Activated CD4-positive, alpha-beta T cell treated with anti-CD3 and anti-CD28 coated beads for 24 hours (primary cell): ENCODE measurements at places on chromosomes 6 and 20.

DNA sequence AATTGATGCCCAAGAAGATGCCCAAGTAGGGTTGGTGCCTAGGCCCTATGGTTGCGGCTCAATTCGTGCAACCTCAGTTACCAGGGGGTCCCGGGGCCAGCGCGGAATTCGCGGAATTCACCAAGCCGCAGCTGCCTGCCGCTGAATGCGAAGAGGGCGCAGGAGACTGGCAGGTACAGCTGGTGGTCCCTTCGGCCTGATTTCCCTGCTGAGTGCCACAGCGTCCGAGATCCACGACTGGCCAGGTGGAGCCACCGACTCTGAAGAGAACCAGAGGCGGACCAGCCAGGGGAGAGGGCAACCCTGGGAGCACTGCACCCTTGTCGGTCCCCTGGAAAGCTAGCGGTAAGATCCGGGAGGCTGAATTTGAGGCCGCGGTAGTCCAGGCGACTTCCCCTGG, 6.8 kb upstream of the TFAP2D start:
- DNase-seq, result no peak

- no peak for DNase-seq
Measured at GRCh38 chr6:73964241-73964854, 268.3 kb downstream of the CD109 start.

DNA sequence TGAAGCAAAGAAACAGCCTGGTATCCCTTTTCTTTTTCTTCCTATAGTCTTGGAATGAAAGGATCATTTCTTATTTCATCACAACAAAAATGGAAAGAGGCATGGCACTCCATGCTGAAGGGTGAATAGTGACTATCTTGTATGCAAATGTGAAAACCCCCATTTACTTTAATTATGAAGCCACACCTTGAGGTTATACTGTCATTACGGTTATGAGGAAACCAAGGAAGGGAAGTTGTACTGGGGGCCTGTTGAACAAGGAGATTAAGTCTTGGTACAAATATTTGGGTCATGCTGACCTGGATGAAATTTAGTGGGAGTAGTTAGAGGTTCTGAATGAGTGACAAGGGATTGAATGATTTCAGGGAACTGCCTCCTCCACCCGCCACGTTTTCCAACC, 8.7 kb upstream of the STXBP5 start:
- DNase-seq, result no peak

- no peak for DNase-seq
Measured at GRCh38 chr6:74283532-74283931, 587.5 kb downstream of the CD109 start.

DNA sequence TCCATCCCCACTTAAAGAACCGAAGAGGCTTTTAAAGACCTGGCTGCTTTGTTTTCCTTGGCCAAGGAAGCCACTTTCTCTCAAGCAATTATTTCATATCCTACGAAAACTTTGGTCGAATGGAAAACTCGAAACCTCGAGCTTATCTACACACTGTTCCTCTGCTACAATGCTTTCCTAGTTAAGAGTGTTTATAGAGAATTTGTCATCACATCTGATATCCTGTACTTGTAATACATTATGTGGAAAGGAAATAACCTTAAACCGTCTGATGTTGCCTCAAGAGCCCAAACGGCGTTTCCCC, 28.1 kb downstream of the TFAP2B start:
- DNase-seq, result no peak

- no peak for DNase-seq
Measured at GRCh38 chr6:135228486-135228885, 47.4 kb downstream of the MYB start.

DNA sequence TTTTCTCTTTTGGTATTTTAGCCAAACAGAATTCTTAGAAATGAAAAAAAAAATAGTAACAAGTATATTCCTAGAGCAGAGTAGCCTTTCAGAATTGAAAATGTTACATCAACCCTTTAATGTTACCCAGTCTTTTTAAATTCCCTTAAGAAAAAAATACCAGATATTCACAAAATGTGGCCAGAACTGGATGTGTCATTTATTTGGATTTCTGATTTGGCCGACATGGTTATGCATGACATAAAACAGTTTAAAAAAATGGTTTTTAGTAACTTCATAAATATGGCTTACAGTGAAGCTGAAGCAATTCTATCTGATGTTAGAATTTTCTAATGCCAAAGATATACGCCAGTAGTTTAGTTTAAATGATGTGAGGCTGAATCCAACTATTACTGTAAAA, 112.0 kb downstream of the ATXN1 start:
- DNase-seq, result no peak

- DNase-seq, result no peak
Measured at GRCh38 chr20:15843777-15844176, 729.5 kb downstream of the KIF16B start.

GRCh38 chr6:6728169-6728941, 139.8 kb downstream of the LY86 start:
- no peak for DNase-seq

DNA sequence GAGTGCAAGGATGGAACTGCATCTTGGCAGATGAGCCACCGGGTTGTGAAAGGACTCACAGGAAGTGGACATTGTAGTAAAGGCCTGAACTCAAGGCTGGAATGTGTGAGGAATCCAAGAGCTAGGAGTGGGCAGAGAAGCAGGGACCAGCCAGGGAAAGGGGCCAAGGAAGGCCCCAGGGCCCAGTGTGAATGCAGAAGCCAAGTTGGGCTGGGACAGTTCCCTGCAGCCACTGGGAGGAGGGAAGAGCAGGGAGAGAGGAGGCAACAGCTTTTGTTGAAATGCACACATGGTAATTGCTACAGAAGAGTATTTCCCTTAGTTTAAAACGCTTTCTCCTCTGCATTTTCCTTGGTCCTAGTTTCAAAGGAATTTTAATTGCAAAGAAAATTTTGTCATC, 34.6 kb downstream of the CDH22 start:
- DNase-seq, result no peak

GRCh38 chr6:47669684-47670513, 28.5 kb upstream of the ADGRF4 start:
- DNase-seq, result no peak

DNA sequence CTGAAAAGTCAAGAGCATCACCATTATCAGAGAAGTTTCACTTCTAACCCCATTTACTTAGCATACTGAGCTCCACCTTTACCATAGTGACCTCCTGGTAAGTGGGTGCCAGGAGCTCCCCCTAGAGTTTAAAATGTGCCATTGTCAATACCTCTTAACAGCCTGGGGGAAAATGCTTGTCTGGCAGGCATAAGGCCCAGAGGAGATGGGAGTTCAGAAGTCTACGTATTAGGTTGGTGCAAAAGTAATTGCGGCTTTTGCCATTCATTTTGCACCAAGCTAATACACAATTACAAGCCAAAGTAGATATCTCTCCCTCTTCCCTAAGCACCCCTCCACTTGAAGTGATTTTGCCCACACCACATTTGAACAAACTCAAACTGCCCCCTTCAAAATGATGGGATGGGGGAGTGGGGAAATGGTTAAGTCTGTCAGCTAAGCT, 919.0 kb downstream of the KIF16B start:
- DNase-seq, result no peak

- DNase-seq, result no peak
Measured at GRCh38 chr20:32356622-32357374, 1.3 kb upstream of the ASXL1 start.
